ENCODE measurements at places on chromosomes 3 and 15. TPM values are rescaled to one million over a fixed set of nuclear protein-coding genes. Genes with fewer than 3 reads are reported as not detected.

ITGA11 gene
- total RNA-seq = 1.5 TPM

CYP8B1 gene
- not detected for total RNA-seq

PLSCR5 gene
- total RNA-seq = 0.25 TPM

ADGRG7 gene
- total RNA-seq = under 0.01 TPM

SERPINI2 gene
- 0.74 TPM for total RNA-seq

CFAP44 gene
- 5.4 TPM for total RNA-seq

KCNAB1 gene
- total RNA-seq = 19.9 TPM

LOXL1 gene
- total RNA-seq = 3.0 TPM

TMOD2 gene
- total RNA-seq = 208 TPM

Data from temporal lobe (tissue), 4 donors.